ENCODE measurements at places on chromosomes 6 and 20.

- no peak for DNase-seq
These were observed 339.8 kb downstream of the HTR1B start for GRCh38 chr6:77123527-77123926.

- no peak for DNase-seq
These were observed 11.6 kb downstream of the CAGE1 start for GRCh38 chr6:7377961-7378360.

DNA sequence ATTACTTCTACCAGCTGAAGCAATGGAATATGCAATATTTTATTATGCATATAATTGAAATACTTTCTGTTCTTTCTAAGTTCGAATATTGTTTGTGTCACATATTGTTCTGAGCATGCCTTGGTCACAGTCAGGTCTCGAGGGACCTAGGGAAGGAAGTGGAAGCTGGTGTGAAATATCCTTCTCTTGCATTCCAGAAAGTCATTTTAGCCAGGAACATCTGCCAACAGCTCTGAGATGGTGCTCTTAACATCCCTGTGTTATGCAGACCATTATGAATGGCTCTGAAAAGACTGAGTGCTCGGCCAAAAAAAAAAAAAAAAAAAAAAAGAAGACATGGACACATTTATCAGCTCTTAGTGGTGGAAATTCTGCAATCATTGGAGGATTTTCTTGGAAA lies 132.7 kb upstream of the JAG1 start:
- DNase-seq: no peak

DNA sequence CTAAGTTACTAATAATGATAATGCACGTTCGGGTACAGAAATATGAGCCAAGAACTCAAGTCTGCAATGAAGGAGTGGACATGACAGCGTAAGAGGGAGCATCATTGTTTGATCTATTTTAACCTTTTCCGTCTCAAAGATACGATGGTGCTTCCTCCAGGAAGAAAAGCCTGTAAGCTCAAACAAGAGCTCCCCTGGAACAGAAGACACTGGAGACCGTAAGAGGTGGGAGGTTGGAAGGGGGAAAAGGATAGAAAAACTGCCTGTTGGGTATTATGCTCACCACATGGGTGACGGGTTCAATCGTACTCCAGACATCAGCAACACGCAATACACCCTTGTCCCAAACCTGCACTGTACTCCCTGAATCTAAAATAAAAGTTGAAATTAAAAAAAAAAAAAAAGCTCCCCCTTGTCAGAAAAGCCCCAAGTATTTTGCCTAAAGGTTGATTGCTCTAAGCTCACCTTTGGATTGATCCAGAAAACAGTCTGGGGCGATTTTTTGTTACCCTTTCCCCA lies 180.5 kb downstream of the TRIM27 start:
- no peak for DNase-seq

- DNase-seq: no peak
These were observed at the start of gene KCNK17 for GRCh38 chr6:39314273-39314795. Gene KCNK17 (minus strand): TSS chr6:39314419. CDS start chr6:39314320, 99 bp downstream.

DNA sequence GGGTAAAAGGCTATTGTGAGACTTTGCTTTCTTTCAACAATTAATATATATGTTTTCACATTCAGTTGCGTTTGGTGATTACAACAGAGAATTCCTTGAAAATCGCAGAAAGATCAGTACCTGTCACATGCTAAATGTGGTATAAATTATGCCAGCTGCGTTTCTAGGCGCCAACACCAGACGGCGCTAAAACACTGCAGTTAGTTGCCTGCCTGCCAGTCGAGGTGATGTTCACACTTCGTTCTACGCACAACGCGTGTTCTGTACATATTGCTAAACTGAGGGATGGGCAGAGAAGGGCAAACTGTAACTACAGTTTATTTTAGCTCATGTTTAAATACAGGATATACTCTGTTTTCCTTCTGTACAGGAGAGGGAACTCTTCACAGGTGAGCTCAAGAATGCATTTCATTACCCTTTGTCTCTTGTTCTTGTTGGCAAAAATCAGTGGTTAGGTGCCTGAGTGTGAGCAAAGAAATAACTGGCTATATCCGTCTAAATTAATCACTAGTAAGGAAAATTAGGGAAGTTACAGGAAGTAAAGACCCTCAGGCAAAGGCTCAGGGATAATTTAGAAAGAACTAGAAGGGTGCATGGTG lies 100.1 kb upstream of the RGS17 start:
- DNase-seq: peak; percentile 34

- no peak for DNase-seq
These were observed 103.3 kb downstream of the SLC16A10 start for GRCh38 chr6:111190637-111191036.

DNA sequence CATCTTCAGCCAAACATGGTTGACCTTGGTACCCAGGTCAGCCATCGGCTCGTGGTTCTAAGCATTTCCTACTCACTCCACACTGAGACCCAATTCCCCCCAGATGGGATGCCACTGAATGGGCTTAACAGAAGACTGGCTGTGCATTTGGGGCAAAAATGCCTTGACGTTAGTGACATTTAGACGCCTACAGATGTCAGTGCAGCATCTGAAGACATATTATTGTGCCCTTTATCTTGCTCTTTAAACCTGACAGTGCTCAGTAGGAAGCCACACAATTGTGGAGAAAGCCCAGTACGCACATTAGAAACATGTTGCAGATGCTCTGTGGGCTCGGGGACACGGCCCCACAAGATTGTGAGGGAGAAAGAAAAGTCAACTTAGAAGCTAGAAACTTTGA lies 414.7 kb downstream of the PTPRT start:
- no peak for DNase-seq

- DNase-seq: no peak
These were observed 138.1 kb downstream of the TBXT start for GRCh38 chr6:166029506-166029905.

- no peak for DNase-seq
These were observed 30.5 kb upstream of the TGM2 start for GRCh38 chr20:38195521-38195920.

- DNase-seq: no peak
These were observed 5.5 kb downstream of the ZBP1 start for GRCh38 chr20:57614490-57615444.

GRCh38 chr6:34839666-34840352 lies 47.9 kb downstream of the BLTP3A start:
- DNase-seq: no peak

DNA sequence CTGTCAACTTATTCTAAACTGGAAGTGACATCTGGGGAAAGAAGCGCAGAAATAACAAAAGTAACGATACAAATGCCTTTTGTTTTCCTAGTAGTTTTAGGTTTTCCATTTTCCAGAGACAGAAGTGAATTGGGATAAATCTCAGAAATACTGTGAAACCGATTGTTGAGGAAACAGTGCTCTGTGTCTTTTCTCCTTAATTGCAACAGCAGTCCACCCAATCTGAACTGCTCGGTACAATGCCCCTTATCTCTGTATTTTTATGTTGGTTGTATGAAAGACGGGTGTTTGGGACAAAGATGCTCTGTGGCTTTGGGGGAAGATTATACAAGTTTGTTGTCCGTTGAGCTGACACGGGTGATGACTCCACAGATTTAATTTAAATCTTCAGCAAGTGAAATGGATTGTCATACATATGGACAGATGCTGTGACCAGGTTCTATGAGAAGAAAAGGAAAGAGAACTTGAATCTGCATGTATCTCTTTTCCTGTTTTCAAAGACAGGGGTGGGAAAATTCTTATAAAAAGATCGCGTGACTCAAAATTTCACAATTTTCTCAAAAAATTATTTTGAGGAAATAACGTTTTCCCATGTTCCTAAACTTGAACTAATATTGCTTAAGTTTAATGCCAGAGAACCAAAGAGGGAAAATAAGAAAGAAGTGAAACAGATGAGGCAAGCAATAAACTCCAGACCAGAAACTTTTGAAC lies 41.2 kb downstream of the SASH1 start:
- no peak for DNase-seq

GRCh38 chr20:52441710-52442109 lies 250.1 kb upstream of the ZFP64 start:
- no peak for DNase-seq

DNA sequence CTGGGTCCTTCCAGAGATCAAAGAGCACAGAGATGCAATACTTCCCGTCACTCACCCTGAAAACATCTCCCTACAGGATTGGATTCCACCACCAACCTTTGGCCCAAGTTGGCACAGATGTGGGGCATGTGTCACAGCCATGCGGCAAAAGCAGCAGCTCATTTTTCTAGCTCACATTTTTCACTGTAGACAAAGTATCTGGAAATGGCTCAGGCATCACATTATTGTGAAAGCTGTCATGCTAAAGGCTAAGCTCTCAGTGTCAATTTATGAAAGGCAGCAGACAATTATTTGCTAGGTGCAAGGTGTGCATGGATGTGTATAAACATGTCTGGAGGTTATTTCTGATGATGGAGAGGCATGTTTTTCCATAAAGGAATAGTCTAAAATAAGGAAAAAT lies 248.8 kb upstream of the PRND start:
- DNase-seq: no peak

- DNase-seq: no peak
These were observed 240.8 kb downstream of the ARHGAP18 start for GRCh38 chr6:129469070-129469662.

DNA sequence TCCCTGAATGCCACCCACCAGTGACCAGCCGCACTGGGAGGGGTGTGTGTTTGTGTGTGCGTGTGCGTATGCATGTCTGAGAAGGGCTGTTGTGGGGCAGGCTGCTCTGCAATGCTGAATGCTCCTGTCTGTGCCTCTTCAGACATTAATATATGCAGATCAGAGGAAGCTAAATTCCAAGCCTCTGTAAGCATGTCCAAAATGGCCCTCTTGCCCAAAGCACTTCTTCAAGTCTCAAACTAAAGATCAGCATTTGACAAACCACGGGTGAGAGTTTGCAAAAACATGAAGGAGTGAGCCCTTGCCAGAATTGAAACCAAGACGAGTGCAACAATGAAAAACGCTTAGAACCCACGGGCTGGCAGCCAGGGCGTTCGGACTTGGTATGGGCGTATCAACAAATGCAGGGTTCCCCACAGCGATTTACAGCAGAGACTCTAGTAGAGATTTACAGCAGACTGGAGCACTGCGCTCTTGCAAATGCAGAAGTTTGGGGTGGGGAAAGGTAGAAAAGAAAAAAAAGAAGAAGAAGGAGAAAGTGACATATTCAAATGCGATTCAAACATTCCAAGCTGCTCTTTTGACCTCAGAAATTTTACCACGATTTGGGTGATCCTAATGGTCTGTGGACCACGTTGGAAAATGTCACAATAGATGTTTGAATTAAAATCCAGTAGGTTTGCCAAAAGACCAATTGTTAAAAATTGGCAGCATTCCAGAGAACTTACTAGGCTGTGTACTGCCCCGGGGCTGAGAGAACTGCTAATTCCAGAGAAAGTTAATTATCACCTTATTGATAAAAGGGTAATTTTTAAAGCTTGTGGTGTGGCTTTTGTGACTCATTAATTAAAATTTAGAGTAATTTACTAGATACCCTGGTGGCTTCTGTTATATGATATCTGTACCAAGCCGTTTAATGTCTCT lies 3.5 kb downstream of the SCML4 start:
- peak; percentile 58 for DNase-seq

DNA sequence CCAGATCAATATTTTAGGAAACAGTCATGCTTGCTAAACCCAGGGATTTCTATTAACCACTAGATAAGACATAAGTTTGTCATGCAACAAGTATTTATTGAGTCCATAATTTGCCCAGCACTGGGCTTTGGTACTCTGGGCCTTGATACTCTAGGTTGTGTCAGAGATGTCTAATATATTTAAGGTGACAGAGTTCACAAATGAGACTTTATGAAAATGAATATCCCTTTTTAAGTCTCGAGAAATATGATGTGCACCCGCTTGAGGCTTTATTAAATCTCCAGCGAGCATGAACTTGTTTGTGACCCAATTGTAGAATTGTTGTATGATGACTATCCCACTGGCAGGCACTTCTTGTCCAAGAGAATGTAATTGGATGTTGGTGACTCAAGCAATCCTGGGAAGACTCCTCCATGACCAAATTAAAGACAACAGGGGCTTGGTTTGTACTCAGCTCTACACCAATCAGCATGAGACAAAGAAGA lies 109.2 kb downstream of the ESR1 start:
- DNase-seq: no peak

GRCh38 chr6:2900821-2901644 lies 2.1 kb downstream of the SERPINB9 start:
- no peak for DNase-seq

DNA sequence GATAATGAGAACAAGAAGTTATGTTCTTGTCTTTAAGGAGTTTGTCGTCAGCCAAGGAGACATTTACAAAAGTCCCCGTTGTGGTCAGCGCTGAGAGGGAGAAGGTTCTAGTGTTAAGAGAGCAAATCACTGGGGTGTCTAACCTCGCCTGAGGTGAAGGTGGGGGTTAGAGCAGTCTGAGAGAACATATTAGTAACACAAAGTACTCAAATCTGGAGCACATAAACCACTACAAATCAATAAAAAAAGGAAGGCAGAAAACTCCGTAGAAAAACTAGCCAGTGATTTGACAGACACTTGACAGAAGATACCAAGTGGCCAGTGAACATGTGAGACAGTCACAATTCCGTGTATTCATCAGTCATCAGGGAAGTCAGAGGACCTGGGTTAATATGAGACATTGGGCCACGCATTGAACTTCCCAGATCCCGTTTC lies 45.4 kb downstream of the CDS2 start:
- no peak for DNase-seq

- no peak for DNase-seq
These were observed 44.7 kb upstream of the GRM4 start for GRCh38 chr6:34190504-34191122.

GRCh38 chr6:167882244-167882643 lies 55.5 kb downstream of the AFDN start:
- no peak for DNase-seq

GRCh38 chr6:320351-321157 lies 28.3 kb downstream of the DUSP22 start:
- DNase-seq: no peak

DNA sequence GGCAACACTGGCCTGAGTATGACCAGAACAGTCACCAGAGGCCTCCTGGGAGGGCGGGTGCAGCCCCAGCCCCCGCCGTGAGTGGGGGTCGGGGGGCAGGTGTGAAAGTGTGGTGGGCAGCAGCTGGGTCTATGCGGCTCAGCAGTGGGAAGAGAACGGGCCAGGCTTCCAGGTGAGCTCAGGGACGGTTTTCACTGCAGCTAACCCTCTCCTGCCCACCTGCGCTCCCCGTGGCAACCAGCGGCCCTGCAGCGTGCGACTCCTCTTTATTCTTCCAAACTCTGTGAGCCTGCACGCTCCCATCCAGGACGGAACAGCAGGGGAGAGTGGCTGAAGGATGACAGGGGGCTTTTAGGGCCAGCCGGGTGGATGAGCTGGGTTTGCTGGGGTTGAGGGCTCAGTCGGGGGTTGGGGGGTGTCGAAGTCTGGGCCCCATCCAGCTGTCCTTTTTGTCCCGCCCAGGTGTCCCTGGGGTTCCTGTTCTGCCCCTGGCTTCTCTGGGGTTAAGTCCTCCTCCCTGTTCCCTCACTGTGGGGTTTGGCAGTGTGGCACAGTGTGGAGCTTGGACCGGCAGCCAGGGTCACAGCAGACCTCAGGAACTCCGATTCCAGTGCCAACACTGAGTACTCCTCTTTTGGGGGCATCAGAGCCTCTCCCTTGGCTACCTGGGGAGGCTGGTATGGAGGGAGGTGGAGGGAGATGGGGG lies 859 bp upstream of the BIRC7 start:
- DNase-seq: peak; percentile 36

- no peak for DNase-seq
These were observed 468 bp upstream of the CMTR1 start for GRCh38 chr6:37432590-37432915.

All from HAP-1 (cell line).